ENCODE measurements at places on chromosomes 16 and 17.
A peak's percentile ranks its signal among the peaks of the same experiment; 100 is the strongest.

GRCh38 chr16:11264155-11264832 lies 4.8 kb downstream of the TNP2 start:
- DNase-seq: no peak

- no peak for DNase-seq
Observed at GRCh38 chr17:8806926-8807550, 7.9 kb upstream of the MFSD6L start.

DNA sequence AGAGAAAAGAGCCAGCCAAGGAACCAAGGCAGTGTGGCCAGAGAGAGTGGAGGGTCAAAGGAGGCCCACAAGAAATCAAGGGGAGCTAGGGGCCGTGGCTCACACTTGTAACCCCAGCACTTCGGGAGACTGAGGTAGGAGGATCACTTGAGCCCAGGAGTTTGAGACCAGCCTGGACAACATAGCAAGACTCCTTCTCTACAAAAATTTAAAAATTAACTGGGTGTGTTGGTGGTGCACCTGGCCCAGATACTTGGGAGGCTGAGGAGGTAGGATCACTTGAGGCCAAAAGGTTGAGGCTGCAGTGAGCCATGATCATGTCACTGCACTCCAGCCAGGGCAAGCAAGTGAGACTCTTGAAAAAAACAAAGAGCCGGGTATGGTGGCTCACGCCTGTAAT lies 18.9 kb upstream of the TFAP4 start:
- DNase-seq: no peak

DNA sequence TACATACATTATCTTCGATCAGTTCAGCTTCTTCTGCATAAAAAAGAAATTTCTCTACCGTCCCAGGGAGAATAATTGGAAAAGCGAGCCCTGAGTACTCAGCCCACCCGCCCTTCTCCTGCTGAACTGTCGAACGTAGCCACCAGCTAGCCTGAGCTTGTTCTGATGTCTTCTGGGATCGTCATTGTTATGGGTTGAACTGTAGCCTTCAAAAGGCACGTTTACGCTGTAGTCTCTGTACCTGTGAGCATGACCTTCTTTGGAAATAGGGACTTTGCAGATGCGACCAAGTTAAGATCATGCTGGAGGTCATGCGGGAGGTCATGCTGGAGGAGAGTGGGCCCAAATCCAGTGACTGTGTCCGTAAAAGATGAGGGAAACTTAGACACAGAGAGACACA lies 86.2 kb downstream of the CMIP start:
- no peak for DNase-seq

GRCh38 chr17:42116705-42117396 lies 4.3 kb downstream of the KAT2A start:
- peak; percentile 71 for DNase-seq

DNA sequence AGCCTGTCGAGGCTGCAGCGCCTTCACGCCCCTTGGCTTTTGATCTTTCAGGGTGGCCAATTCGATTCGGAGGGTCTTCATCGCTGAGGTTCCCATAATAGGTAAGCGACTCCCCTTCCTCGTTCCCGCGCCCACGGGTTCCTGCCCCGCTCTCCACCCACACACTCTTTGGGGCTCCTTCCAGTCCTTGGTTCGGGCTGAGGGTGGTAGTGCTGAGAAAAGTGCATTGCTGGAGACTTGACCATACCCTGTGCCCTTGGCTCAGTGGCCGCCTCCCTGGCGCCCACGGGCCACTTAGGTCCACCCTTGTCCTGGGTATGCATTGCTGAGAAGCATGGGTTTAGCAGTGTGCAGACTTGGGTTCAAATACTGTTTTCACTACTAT lies 491 bp downstream of the POLR2C start:
- no peak for DNase-seq

GRCh38 chr17:38448208-38448771 lies 20.0 kb downstream of the ARHGAP23 start:
- DNase-seq: no peak

DNA sequence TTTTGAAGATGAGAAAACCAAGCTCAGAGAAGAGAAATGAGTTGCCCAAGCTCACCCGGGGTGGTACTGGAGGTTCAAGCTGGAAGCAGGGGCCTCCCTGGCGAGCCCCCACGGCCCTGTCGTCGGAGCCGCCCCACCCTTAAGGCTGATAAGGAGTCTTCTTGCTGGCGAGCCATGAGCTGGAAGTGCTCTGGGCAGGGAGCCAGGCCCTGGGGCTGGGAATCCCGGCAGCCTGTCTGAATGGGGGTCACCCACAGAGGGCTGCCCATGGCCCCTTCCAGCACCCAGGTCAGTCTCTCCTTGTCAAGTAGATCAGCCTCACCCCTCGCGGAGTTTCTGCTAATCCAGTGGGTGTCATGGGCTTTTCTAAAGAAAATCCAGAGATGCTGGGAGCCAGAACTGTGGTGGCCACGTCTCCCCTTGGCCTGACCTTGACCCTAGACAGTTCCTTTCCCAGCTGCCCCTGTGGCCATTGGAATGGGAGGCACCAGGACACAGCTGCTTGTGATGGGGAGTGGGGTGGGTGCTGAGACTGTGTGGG lies 1.2 kb upstream of the P2RX1 start:
- DNase-seq: no peak

DNA sequence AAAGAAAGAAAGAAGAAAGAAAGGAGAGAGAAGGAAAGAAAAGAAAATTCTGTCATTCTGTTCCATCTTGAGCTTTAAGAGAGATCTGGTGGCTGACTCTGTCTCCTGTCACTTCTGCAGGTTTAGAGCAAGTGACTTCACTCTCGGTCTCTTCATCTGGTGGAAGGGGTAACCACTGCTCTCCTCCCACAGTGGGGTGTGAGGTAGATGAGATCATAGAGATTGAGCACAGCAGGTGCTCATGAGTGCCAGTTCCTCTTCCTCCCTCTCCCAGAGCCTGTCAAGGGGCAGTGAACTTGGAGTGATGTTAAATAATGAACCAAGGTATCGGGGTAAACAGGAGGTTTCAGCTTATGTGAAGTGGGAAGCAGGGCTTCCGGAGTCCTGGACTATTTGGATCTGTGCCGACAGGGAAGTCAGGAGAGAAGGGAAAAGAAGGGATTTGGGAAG lies 47.7 kb downstream of the BEAN1 start:
- DNase-seq: peak; percentile 33

DNA sequence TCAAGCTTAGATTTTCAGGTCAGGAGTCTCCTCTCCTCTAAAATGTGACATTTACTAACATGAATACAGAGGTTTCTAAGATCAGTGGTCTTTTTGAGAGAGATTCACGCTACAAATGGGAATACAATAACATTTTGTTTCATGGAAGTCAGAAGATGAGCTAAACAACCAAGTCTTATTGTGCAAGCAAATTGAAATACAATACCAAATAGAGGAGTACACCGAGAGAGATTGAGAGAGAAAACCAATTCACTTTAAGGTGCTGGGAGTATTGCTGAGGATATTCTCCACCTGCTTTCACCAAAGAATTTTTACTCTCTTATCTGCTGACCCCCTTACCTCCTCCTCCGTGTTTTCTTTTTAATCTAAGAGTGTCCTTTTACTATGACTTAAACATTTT lies 11.5 kb downstream of the VEZF1 start:
- DNase-seq: no peak

DNA sequence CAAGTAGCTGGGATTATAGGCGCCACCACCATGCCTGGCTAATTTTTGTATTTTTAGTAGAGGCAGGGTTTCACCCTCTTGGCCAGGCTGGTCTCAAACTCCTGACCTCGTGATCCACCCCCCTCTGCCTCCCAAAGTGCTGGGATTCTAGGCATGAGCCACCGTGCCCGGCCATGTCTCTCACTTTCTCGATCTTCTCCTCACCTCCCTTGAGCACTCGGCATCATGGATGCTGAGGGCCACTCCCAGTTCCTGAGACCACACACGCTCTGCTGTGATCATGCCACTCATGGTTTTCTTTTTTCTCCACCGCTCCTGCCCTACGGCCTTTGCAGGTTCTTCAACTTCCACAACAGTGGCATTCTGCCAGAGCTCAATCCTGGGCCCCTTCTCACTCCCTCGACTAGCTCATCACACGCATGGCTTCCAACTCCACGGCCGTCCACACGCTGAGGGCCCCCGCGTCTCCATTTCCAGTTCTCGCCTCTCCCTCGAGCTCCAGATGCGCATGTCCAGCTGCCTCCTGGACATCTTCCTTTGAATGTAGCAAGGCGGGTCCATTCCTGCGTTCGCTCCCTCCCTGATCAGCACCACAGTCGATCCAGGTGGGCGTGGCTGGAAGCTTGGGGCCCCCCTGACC lies 5.5 kb upstream of the NCBP3 start:
- no peak for DNase-seq
